PC-9 (cell line): ENCODE measurements at places on chromosomes 3 and 15.

GRCh38 chr15:39888809-39889208 is 31.3 kb downstream of the GPR176 start:
- no peak for DNase-seq

- DNase-seq: no peak
These were observed 61.7 kb downstream of the FAM227B start for GRCh38 chr15:49558929-49559328.

- DNase-seq: peak; percentile 45
These were observed 22.4 kb downstream of the ARL8B start for GRCh38 chr3:5144316-5144994.

DNA sequence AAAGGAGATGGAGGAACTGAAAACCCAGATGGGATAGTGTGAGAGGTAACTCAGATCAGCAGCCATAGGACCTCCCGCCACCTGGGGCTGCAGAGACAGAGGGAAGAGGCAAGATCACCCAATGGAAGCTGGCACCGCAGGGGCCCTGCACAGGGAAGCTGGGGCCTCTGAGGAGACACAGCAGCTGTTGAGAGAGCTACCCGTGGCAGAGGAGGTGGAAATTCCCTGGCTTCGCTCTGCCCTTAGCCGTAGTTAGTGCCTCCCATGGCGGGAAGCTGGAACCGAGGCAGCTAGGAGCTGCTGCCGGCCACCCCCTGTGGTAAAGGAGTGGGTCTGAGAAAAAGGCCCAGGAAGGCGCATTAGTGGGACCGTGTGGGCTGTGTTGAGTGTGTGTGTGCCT is 18.0 kb upstream of the PLXNA1 start:
- DNase-seq: no peak
